NCI-H1436 treated with DMSO at 0.1 percent for 48 hours (cell line): ENCODE measurements at places on chromosomes 2 and 18.

- no peak for DNase-seq
Measured at GRCh38 chr2:226905718-226906117, 69.9 kb downstream of the RHBDD1 start.

GRCh38 chr2:170213651-170214050, 35.7 kb downstream of the MYO3B start:
- no peak for DNase-seq

- DNase-seq, result no peak
Measured at GRCh38 chr18:10145546-10145945, 231.7 kb downstream of the VAPA start.

DNA sequence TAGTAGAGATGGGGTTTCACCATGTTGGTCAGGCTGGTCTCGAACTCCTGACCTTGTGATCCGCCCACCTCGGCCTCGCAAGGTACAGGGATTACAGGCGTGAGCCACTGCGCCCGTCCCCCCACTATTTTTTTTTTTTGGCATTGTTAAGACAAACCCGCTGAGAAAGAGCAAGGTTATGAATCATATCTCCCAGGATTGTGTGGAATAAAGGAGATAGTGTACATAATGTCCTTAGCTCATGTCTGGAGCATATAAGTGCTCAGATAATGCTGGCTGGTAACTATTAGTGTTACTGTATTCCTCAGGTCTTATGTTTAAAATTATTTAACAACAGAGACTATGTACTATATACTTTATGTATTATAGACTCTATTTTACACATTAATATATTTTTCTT, 36.0 kb downstream of the TTC27 start:
- no peak for DNase-seq

- DNase-seq, result no peak
Measured at GRCh38 chr2:217327953-217328621, 468.2 kb upstream of the TNP1 start.

GRCh38 chr2:162315938-162316337, 2.5 kb downstream of the IFIH1 start:
- no peak for DNase-seq

DNA sequence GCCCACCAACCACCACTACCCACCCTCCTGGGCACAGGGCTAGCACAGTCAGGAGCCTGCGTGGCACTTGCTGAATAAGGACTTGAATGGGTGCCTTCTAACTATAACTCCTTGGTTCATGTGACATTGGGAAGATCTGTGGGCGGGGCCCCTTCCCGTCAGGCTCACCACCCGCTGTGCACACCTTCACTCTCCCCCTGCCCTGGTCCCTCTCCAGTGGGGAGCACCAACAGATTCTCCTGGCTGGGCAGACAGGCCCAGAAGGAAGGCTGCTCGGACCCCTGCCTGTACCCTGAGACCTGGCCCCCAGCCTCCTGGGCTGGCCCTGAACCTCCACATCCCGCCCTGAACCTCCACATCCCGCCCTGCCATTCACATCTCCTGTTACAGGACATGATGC, 33.4 kb upstream of the POMC start:
- no peak for DNase-seq

DNA sequence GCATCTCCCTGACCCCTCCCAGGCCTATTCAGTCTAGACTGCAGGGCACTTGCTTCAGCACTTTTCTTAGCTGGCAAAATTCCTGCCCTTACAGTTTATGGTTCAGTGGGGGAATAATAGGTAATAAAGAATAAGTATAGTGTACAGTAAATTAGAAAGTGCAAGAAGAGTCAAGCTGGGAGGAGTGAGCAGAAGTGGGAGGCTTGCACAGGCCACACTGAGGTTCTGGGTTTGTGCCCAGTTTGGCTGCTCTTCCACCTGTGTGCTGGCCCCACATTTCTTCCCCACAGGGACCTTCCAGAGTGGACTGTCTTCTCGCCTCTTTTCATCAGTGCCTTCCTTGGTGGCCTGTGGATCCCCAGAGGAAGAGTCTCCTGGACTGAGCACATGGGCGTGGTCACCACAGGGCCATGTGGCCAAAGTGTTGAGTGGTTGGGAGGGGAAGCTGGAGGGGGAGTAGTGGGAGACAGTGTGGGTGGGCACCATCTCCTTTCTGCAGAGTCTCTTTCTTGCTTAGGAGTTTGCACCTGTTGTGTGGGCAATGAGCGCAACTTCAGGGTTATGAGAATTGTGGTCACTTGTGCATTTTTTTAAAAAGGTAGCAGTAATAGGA, 128.6 kb upstream of the ZSWIM2 start:
- DNase-seq, result no peak

- no peak for DNase-seq
Measured at GRCh38 chr2:42762823-42763804, 821 bp downstream of the OXER1 start.

DNA sequence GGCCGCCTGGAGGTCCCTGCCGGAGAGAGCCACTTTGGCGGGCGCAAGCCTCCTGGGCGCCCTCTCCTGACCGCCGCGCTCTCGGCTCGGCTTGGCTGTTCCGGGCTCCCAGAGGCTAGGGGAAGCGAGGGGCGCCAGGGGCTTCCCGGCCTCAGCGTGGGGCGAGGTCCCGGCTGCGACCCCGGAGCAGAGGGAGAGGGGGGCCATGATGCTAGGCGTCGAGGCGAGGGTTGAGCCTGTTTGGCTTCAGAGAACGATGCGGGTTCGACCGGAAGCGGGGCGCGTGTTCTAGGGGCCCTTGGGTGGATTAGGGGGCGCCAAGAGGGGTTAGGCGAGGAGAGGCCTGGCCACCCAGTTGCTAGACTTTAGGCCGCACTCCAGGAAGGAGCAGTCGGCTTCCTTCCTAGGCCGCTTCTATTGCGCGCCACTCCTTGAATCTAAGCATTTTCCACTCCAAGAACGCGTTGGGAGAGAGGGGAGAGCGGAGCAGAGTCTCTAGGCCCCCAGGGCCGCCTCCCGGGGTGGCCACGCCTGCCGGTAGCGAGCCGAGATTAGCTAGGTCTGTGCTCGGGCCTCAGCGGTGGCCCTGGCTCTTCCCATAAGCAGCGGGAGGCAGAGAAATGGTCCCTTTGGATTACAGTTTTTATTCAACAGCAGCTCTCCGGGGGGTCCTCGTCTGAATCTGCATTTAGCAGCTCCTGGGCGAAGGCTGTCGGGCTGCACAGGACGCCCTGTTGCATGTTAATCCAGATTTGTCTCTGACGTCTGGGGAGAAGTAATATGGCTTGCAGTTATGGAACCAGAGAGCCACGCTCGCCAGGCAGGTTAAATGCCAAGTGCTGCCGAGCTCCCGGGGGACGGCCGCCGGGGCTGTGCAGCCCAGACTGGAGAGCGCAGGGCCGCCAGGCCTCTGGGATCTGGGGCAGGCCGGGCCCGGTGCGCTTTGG, 11.3 kb downstream of the MEIS1 start:
- no peak for DNase-seq
